ENCODE measurements at places on chromosomes 16 and 17.

DNA sequence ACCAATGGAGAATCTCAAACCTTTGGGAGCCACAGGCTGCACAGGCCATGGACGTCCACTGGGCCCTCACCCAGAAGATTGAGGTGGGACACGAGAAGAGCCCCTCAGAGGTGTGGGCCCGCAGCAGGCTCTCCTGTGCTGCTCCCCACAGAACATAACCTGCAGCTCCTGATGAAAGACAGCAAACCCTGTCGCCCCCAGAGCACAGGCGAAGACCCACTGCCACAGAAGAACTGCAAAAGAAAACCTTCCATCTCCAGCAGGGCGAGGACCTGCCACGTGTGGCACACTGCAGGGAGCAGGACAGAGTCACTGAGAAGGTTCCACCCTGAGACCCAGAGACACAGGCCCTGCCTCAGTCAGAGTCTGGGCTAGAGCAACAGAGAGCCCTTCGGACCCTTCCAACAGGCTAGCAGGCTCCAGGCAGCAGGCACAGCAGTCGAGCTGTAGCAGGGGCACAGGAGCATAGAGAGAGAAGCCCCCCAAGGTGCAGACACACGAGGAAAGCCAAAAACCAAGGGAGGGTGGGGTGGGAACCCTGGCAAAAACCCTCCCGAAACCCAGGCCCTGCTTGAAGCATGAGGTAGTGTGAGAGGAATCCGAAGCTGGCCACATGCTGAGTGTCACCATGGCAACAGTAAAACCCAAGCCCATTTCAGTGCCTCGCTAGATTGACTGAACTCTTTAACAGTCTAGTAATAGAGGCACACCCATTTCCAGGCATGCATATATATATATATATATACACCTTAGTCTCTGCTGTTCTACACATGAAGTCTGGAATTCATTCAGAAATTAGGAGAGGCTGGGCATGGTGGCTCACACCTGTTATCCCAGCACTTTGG is 60.0 kb upstream of the CHMP6 start:
- no peak for DNase-seq

GRCh38 chr16:11328172-11329070 is 16.8 kb upstream of the RMI2 start:
- DNase-seq: no peak

GRCh38 chr17:77827039-77827438 is 131.5 kb upstream of the TNRC6C start:
- no peak for DNase-seq

- no peak for DNase-seq
Measured at GRCh38 chr16:82995924-82996441, 369.2 kb downstream of the CDH13 start.

DNA sequence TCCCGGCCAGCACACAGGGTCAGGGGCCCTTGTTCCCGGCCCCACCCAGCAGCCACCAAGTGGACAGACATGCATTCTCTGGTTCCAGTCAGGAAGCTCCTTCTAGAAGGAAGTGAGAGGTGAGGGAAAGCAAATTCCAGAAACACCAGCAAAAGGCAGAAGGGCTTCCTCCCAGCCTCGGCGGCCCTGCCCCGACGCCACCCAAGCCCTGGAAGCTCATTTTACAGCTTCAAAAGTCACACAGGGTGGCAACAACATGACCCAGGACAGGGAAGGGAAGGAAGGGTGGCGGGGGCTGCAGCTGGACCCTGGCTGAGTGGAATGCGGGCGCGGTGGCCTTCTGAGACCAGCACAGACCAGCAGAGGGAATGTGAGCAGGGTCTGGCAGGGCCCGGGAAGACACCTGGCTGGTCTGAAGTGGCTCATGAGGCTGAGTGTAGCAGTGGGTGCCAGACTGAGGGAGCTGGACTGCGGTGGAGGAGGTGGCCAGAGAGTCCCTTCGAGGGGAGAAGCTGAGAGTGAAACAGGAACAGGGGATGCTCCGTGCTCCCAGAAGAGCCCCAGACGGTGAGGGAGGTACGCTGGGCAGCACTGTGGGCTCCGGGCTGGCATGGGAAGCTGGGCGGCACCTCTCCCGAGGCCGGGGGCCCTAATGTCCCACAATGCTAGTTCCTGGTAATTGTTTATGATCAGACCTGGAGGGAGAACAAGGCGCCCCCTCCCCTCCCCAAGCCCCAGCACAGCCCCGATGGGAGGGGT is 1.9 kb upstream of the UNC13D start:
- no peak for DNase-seq
